ENCODE measurements at places on chromosomes 5 and 9. TPM values are rescaled to one million over a fixed set of nuclear protein-coding genes. Genes with fewer than 3 reads are reported as not detected.
A peak's percentile ranks its signal among the peaks of the same experiment; 100 is the strongest.

DNA sequence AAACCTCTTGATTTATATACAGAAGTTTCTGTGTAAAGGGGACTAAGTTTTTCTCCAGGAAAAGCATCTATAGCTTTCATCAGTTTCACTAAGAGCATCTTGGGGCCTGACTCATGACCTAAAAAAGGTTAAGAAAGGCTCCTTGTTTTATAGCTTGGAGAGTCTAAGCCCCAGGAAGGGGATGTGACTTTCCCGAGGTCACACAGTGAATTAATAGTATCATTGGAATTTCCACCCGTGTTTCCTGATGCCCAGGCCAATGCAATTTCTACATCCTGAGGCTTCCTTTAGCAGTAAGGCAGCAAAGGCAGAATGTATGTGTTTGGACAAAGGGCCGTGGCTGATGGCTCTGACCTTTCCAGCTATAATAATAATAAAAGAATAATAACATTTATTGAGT, 8.6 kb downstream of the MORN5 start:
- no peaks in the 10 kb centered on the region for H3K27me3 ChIP-seq
- H3K27ac ChIP-seq = no peak overlapping the region
- no peak overlapping the region for H3K4me3 ChIP-seq
- H3K36me3 ChIP-seq = no peaks in the 10 kb centered on the region
- H3K4me1 ChIP-seq = no peaks in the 10 kb centered on the region

- H3K4me3 ChIP-seq = no peak overlapping the region
- H3K27me3 ChIP-seq = no peaks in the 10 kb centered on the region
- no peak overlapping the region for H3K27ac ChIP-seq
- no peak for DNase-seq
- no peaks in the 10 kb centered on the region for H3K4me1 ChIP-seq
- H3K36me3 ChIP-seq = no peaks in the 10 kb centered on the region
Observed at GRCh38 chr9:96038271-96038670, 162.8 kb downstream of the ERCC6L2 start.

The PDE6A gene
- total RNA-seq = not detected

- no peaks in the 10 kb centered on the region for H3K4me1 ChIP-seq
- H3K27ac ChIP-seq = no peak overlapping the region
- H3K27me3 ChIP-seq = no peaks in the 10 kb centered on the region
- no peak for DNase-seq
Observed at GRCh38 chr9:134223591-134224122, 59.3 kb upstream of the RNU6ATAC start.

The PHF2 gene
- 45.1 TPM for total RNA-seq

- no peak for DNase-seq
- no peaks in the 10 kb centered on the region for H3K36me3 ChIP-seq
- no peaks in the 10 kb centered on the region for H3K27me3 ChIP-seq
- H3K4me1 ChIP-seq = no peaks in the 10 kb centered on the region
- H3K27ac ChIP-seq = no peak overlapping the region
Observed at GRCh38 chr9:27261517-27262211, 35.3 kb downstream of the EQTN start.

The FOXD1 gene
- 7.1 TPM for total RNA-seq

DNA sequence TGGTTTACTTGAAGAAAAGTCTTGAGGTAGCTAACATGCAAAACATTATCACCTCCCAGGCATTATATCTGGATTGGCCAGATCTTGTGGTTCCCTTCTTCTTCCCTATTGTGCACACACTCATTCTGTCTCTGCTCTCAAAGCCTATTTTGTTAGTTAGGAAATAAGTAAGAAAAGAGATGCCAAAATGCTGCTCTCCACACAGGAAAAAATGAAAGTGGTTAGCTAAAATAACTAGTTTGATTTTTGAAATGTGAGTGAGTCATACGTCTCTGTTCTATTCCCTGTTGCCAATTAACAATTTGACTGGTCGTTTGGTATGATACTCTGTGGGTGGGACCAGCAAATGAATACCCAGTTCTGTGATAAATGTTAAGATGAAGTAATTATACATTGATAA, 28.1 kb downstream of the LMNB1 start:
- H3K27me3 ChIP-seq = no peaks in the 10 kb centered on the region
- peaks cover 2% of the 10 kb centered on the region for H3K4me1 ChIP-seq
- no peak overlapping the region for H3K27ac ChIP-seq
- no peaks in the 10 kb centered on the region for H3K36me3 ChIP-seq
- no peak for DNase-seq

The CLIC3 gene
- 2.8 TPM for total RNA-seq

- no peak for DNase-seq
- H3K27me3 ChIP-seq = no peaks in the 10 kb centered on the region
- H3K36me3 ChIP-seq = no peaks in the 10 kb centered on the region
- H3K4me1 ChIP-seq = no peaks in the 10 kb centered on the region
- H3K4me3 ChIP-seq = no peak overlapping the region
Observed at GRCh38 chr5:80149161-80149609, 106.7 kb downstream of the SERINC5 start.

- H3K4me1 ChIP-seq = no peaks in the 10 kb centered on the region
- no peaks in the 10 kb centered on the region for H3K27me3 ChIP-seq
- H3K36me3 ChIP-seq = no peaks in the 10 kb centered on the region
- no peak for DNase-seq
Observed at GRCh38 chr5:117054911-117055310, 480.3 kb upstream of the SEMA6A start.

DNA sequence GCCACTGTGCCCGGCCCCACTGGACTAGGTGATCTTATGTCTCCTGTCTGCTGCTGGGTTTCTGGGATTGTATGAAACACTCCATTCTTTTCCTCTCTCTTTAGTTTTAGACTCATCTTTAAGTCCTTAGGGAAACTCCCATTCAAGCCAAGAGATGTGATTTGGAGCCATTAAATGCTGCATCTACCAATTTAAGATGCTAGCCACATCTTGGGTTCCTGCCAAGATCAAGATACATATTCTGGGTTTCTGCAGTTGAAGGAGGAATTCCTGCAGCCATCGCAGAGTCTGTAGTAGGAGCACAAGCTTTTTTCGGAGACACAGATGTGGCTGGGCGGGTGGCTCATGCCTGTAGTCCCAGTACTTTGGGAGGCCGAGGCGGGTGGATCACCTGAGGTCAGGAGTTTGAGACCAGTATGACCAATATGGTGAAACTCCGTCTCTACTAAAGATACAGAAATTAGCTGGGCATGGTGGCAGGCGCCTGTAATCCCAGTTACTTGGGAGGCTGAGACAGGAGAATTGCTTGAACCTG, 23.2 kb downstream of the STXBP1 start:
- DNase-seq = no peak
- H3K27me3 ChIP-seq = no peaks in the 10 kb centered on the region
- no peaks in the 10 kb centered on the region for H3K36me3 ChIP-seq
- H3K27ac ChIP-seq = no peak overlapping the region
- no peaks in the 10 kb centered on the region for H3K4me1 ChIP-seq

DNA sequence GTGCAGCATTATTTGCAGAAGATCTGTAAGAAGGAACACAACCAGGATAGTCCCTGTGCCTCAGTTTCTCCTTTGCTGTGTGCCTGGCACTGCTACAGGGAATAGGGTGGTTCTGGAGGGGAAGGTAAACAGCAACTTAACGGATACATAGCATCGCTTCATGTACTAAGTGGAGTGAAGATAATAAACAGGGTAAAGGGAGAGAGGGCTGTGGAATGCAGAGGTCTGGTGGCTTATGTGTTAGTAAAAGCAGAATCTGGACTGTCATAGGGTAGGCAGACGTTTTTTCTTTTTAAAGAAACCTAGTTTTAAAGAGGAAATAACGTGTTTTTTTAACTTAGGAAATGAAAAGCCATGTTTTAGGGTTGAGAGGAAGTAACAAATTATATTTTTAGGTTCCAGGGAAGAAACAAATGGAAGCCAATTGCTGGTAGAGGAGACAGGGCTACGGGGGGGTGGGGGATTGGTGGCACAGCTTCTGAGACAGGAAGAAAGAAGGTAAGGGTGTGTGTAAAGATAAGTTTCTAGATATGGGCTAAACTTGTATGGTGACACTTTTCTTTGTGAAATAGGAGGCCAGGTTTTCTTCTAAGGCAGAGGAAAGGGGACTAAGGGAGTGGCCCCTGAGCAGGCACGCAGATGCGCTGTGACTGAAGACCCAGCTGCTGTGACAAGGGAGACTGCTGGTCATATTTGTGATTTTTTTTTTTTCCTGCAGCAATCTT, 1.3 kb downstream of the GNG10 start:
- no peaks in the 10 kb centered on the region for H3K27me3 ChIP-seq
- H3K4me1 ChIP-seq = peaks cover 6% of the 10 kb centered on the region
- DNase-seq = no peak
- H3K27ac ChIP-seq = peak overlapping the region; percentile 11

The ZNF883 gene
- total RNA-seq = not detected

- H3K27ac ChIP-seq = no peak overlapping the region
- H3K4me3 ChIP-seq = no peak overlapping the region
- H3K4me1 ChIP-seq = no peaks in the 10 kb centered on the region
- DNase-seq = no peak
- H3K27me3 ChIP-seq = no peaks in the 10 kb centered on the region
- H3K36me3 ChIP-seq = no peaks in the 10 kb centered on the region
Observed at GRCh38 chr9:97362777-97363545, 48.9 kb upstream of the TDRD7 start.

The NR3C1 gene
- total RNA-seq = 18.4 TPM

The LEAP2 gene
- total RNA-seq = 0.21 TPM

- H3K36me3 ChIP-seq = no peaks in the 10 kb centered on the region
- no peaks in the 10 kb centered on the region for H3K4me1 ChIP-seq
- no peak overlapping the region for H3K4me3 ChIP-seq
- no peak for DNase-seq
- no peak overlapping the region for H3K27ac ChIP-seq
- no peaks in the 10 kb centered on the region for H3K27me3 ChIP-seq
Observed at GRCh38 chr5:50898966-50899365, 232.5 kb downstream of the PARP8 start.

The PDE8B gene
- total RNA-seq = 28.1 TPM

- no peaks in the 10 kb centered on the region for H3K36me3 ChIP-seq
- no peak overlapping the region for H3K4me3 ChIP-seq
- no peaks in the 10 kb centered on the region for H3K4me1 ChIP-seq
- no peak for DNase-seq
- no peaks in the 10 kb centered on the region for H3K27me3 ChIP-seq
Observed at GRCh38 chr9:22683700-22684075, 237.1 kb downstream of the DMRTA1 start.

DNA sequence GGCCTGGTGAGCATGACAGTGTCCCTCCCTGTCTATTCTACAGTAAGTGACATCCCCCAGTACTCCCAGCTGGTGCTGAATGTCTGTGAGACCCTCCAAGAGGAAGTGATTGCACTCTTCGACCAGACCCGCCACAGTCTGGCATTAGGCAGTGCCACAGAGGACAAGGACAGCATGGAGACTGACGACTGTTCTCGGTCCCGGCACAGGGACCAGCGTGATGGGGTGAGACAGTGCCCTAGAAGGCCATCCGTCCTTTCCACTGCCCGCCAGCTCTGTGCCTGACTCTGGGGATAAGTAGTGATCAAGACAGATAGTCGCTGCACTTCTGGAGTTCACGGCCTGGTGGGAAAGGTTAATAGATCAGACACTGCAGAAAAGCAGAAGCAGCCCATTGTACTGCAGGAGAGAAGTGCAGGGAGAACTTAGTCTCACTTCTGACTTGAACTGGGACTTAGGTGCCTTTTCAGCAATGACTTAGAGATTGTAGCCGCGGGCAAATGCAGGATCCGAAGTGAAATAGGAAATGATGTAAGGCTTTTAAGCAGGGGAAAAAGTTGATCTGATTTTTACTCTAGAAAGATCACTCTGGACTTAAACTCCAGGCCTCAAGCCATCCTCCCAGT, 28.4 kb downstream of the SH3GLB2 start:
- H3K36me3 ChIP-seq = peaks cover 89% of the 10 kb centered on the region
- H3K27ac ChIP-seq = no peak overlapping the region
- no peak overlapping the region for H3K4me3 ChIP-seq
- no peak for DNase-seq

The SPOCK1 gene
- 81.2 TPM for total RNA-seq

The SLC4A9 gene
- not detected for total RNA-seq

DNA sequence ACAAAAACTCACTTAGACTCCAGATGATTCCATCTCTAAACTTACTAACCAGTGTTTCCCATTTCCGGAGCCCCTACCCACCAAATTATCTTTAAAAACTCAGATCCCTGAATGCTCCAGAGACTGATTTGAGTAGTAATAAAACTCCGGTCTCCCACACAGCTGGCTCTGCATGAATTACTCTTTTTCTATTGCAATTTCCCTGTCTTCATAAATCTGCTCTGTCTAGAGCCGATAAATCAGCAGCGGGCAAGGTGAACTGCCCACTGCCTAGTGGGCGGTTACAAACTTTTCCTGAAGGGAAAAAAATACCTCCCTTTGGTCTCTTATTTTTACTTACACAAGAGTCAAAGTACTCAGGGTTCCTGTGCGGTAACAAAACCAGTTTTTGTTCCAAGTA, 624.4 kb upstream of the RORB start:
- no peak overlapping the region for H3K27ac ChIP-seq
- H3K4me3 ChIP-seq = no peak overlapping the region
- DNase-seq = no peak
- no peaks in the 10 kb centered on the region for H3K4me1 ChIP-seq

DNA sequence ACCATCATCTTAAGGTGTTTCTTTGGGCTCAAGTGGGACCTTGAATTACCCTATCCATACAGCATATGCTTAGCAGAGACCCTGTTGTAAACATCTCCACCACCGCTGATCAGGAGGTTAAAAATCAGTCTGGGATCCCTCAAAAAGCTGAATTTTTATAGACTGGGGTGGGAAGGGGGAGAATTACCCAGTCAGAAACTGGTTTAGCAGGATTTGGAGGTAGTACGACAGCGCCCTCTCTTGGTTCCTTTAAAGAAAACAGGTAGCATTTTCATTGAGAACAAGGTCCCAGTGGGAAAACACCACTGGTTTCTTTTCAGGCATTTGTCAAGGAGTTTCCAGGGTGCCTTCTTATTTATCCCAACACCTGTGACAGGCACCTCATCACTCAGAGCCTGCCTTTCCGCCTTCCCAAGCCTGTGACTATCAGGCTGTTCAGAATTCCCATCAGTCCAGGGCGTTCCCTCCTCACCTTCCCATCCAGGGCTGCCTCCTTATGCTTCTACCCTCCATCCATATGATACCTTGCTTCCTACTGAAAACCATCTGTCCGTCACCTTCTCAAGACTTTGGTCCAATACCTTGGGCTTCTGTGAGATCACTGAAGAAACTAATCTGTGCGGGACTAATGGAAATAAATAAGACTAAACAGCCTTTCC, 203.8 kb upstream of the RAI14 start:
- H3K4me1 ChIP-seq = no peaks in the 10 kb centered on the region
- H3K27ac ChIP-seq = no peak overlapping the region
- no peaks in the 10 kb centered on the region for H3K27me3 ChIP-seq
- H3K36me3 ChIP-seq = no peaks in the 10 kb centered on the region

- H3K4me1 ChIP-seq = no peaks in the 10 kb centered on the region
- no peaks in the 10 kb centered on the region for H3K36me3 ChIP-seq
- H3K27ac ChIP-seq = no peak overlapping the region
- H3K27me3 ChIP-seq = no peaks in the 10 kb centered on the region
- no peak overlapping the region for H3K4me3 ChIP-seq
Observed at GRCh38 chr5:170520372-170520771, 16.6 kb downstream of the KCNIP1 start.

- no peaks in the 10 kb centered on the region for H3K36me3 ChIP-seq
- no peaks in the 10 kb centered on the region for H3K27me3 ChIP-seq
- no peaks in the 10 kb centered on the region for H3K4me1 ChIP-seq
Observed at GRCh38 chr5:180990086-180990881, 1.6 kb downstream of the BTNL3 start.

The AGXT2 gene
- not detected for total RNA-seq

GRCh38 chr5:139942243-139942642, 100.9 kb downstream of the NRG2 start:
- H3K4me3 ChIP-seq = no peak overlapping the region
- H3K27me3 ChIP-seq = no peaks in the 10 kb centered on the region

Data from ascending aorta (tissue), 2 donors.